Activated T-cell treated with anti-CD3 and anti-CD28 coated beads for 48 hours (primary cell): ENCODE measurements at places on chromosomes 6 and 20.

- no peak for DNase-seq
Measured at GRCh38 chr6:157862706-157863105, 39.7 kb downstream of the SNX9 start.

- no peak for DNase-seq
Measured at GRCh38 chr6:44829836-44830235, 442.3 kb downstream of the CDC5L start.

DNA sequence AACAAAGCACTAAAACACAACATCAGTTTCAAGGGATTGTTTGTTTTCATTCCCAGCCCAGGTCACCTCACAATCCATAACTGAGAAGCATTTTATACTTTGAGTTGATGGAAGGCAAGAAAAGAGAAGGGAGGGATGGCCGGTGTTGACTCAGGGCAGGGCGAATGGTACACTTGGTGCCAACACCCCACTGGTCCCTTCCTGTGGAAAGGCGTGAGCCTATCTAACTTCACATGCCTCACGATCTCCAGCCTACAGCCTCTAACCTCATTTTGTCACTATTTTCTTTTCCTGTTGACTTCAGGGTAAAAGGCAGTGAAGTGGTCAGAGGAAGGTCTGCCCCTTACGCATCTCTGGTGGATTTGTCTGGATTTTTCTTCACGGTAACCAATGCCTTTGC is 53.5 kb upstream of the SASH1 start:
- DNase-seq: no peak

DNA sequence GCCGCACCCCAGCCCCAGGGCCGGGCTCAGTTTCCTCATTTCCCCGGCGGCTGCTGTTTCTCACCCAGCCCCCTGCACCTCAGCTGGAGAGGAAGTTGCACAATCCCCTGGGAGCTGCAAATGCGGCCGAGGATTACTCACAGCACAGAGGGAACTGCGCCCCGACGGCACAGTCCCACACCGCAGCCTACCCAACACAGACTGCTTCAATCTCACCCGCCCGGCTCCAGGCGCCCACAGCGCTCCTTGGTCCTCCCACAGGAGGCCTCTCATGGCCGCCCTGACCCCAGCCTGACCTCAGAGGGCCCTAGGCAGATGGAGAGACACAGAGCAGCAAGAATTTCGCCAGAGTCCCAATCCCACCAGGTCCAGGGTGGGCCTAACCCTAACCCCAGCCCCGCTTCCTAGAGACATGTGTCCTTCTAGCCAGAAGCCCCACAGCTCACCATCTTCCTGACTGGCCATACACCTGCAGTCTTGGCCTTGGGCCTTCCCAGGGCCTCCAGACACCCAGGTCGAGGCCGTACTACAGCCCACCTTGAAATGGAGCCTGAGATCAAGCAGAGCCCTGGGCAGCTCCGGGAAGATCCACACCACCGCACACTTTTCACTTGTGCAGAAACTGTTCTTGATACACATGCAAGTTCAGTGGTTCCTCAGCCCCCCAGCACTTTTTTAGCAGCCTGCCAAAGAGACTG is 11.7 kb downstream of the TFEB start:
- DNase-seq: no peak
